B cell (primary cell): ENCODE measurements at places on chromosomes 7 and 10.

GRCh38 chr7:134935701-134936100 lies 50.6 kb upstream of the AGBL3 start:
- DNase-seq: no peak

- no peak for DNase-seq
Observed at GRCh38 chr7:137950263-137950621, 51.6 kb downstream of the CREB3L2 start.

GRCh38 chr10:811379-812175 lies 119.9 kb downstream of the LARP4B start:
- no peak for DNase-seq

DNA sequence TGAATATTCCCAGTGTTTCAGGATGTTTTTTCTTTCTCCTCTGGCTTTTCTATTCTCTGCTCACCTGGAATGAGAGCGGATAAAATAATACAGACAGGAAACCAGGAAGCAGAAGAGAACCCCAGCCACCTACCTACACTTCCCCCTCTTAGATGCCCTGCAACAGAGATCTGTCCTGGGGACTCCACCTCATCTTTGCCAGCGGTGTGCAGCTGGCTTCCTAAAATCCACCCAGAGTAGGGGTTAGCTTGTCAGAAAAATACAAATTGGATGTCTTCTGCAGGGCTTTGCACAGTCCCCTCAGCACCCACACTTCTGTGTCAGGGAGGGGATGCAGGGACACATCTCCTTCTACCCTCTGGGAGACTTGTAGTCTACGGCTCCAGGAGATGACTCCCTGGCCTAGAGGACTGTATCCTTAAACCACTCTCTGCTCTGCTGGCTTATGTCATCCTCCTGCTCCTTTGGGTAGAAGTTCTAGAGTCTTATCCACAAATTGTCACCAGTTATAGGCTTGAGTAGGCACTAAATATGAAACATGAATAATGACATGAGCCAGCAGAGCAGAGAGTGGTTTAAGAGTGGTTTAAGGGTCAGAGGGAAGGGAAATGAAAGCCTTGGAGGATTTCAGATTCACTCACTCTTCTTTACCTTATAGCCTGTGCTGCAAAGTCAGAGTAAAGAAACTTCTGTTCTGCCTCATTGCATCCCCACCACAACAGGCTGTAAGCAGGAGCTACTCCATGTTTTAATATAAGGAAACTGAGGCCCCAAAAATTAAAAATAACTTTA lies 749.4 kb downstream of the AUTS2 start:
- DNase-seq: no peak

- no peak for DNase-seq
Observed at GRCh38 chr7:22884911-22885788, 62.5 kb upstream of the TOMM7 start.

- DNase-seq: no peak
Observed at GRCh38 chr7:101678658-101679057, 49.6 kb upstream of the MYL10 start.

DNA sequence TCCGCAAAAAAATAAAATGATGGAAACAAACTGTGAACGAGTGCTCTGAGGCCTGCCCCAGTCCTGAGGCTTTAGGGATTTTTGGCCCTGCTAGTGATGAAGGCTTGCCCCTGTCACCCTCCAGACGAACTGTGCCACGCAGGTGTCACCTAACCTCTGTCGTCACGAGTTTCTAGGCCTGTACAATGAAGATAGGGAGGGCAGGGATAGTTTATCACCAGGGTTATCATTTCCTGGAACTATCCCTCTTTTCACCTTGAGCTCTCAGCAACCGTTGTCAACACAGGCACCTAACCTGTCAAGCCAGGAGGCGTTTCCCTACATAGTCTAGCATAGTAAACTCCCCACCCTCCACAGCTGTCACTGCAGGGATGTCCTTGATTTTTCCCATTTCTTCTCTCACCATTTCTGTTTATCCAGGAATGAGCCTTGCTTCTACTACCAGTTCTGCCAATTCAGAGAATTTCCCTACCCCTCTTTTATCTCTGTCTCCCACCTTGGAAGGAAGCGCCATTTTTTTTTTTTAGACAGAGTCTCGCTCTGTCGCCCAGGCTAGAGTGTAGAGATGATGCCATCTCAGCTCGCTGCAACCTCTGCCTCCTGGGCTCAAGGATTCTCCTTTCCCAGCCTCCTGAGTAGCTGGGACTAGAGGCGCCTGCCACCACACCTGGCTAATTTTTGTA lies 2.2 kb upstream of the ACHE start:
- no peak for DNase-seq

DNA sequence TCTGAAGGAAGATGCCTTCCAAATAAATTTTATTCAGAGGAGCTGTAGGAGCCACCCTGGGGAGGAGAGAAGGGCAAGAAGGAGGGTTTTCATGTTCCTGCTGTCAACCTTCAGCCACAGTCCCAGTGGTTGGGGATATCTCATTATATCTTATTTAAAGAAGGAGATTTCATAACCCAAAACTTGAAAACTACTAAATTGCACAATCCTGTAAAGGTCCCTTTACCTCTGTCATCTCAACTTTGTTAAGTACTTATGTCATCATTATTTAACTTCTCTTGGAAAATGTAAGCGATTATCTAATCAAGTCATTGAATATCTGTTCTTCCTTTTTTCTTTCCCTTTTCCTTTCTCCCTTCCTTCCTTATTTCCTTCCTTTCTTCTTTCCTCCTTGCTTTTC lies 794.5 kb upstream of the IGFBP3 start:
- DNase-seq: no peak

DNA sequence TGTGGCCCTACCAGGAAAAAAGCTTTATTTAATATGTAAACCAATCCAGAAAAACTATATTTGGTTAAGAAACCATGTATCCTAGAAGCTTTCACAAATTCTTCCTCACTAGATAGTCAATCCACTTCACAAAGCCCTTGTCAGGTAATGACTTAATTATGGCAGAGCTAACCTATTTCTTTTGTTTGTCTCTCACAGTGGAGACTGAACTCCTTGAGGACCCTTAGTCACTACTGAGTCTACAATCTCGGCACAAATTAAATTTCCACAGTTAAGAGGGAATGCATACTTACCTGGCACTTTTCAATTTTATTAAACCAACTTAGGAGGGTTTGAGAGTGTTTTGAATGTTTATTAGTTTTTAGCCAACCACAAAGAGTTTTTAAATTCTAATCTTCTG lies 23.0 kb downstream of the WAPL start:
- no peak for DNase-seq

- peak; percentile 48 for DNase-seq
Observed at GRCh38 chr7:85041605-85042216, 145.1 kb downstream of the SEMA3D start.

DNA sequence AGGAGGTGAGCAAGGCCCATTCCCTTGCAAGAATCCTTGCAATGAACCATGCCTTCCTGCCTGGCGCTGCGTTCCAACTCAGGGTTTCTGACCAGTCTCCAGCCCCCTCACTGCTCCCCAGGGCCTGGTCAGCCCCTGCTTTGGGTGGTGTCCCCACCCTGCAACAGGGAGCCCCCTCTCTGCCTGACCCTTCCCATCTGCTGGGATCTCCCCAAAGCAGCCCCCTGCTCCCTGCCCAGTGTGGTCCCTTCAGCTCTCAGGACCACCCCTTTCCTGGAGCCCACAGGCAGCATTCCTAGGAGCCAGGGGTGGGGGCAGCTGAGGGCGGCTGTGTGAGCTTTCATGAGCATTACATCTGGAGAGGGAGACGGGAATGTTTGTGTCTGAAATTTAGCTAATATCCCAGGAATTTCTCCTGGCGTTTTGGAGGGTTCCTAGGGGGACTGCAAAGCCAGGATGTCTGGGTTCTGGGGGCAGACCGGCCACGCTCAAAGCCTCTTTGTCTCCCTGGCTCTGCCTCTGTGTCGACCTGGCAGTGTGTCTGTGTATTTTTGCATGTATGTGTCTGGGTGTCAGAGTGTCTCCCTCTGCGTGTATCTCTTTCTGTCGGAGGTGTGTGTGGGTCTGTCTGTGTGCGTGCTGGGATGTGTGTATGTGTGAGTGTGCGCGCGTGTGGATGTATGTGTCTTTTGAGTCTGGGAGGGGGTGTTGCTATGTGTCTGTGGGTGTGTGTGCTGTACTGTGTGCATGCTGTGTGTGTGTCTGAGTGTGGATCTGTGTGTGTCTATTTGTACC lies 300.5 kb upstream of the ZMIZ1 start:
- DNase-seq: no peak

- DNase-seq: peak; percentile 14
Observed at GRCh38 chr7:90262438-90262837, 17.5 kb downstream of the CFAP69 start.

DNA sequence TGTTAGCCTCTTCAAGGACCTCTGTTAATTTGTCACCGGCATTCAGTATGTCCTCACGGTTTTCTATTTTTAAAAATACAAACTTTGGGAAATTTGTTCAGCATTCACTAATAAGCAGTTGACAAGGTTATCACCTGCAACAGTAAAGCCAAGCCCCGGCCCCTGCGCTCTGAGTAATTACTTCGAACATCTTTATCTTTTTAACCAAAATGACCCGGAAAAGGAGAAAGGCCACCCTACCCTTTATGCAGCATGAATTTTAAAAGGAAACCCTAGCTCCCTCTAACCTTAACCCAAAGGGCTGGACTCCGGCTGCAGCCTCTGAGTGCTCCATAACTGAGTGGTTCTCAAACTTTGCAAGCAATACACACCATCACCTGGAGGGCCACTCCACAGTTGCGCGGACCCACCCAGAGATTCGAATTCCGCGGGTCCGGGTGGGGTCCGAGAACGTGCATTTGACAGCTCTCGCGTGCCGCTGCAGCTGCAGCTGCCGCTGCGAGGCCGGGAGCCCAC lies 940 bp downstream of the NSMCE4A start:
- no peak for DNase-seq

DNA sequence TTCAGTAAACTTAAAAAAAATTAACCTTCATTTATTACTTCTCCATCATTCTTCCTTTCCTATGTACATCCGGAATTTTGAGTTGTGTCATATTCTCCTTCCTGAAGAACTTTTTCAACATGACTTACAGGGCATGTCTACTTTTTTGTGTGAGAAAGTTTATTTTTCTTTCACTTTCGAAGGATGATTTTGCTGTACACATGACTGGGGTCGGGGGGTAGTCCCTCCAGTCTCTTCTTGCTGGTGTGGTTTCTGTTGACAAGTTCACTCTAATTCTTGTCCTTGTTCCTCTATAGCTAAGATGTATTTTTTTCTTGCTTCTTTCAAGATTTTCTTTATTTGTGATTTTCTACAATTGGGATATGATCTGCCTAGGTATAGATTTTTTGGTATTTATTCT lies 55.8 kb downstream of the INPP5A start:
- peak; percentile 84 for DNase-seq
